ENCODE measurements at places on chromosomes 7 and 10. TPM values are rescaled to one million over a fixed set of nuclear protein-coding genes. Genes with fewer than 3 reads are reported as not detected.

- no peaks in the 10 kb centered on the region for H3K36me3 ChIP-seq
- H3K27me3 ChIP-seq: peaks cover 7% of the 10 kb centered on the region
- DNase-seq: no peak
Observed at GRCh38 chr7:74292757-74293576, 3.8 kb downstream of the CLIP2 start.

- peaks cover 25% of the 10 kb centered on the region for H3K4me1 ChIP-seq
- H3K4me3 ChIP-seq: no peak overlapping the region
- DNase-seq: no peak
Observed at GRCh38 chr10:101126684-101127628, 4.1 kb upstream of the TLX1 start.

- H3K4me3 ChIP-seq: no peak overlapping the region
- H3K27me3 ChIP-seq: no peaks in the 10 kb centered on the region
- H3K27ac ChIP-seq: no peak overlapping the region
- H3K4me1 ChIP-seq: no peaks in the 10 kb centered on the region
- no peaks in the 10 kb centered on the region for H3K36me3 ChIP-seq
- DNase-seq: no peak
Observed at GRCh38 chr7:80018941-80019808, 115.5 kb upstream of the GNAI1 start.

DNA sequence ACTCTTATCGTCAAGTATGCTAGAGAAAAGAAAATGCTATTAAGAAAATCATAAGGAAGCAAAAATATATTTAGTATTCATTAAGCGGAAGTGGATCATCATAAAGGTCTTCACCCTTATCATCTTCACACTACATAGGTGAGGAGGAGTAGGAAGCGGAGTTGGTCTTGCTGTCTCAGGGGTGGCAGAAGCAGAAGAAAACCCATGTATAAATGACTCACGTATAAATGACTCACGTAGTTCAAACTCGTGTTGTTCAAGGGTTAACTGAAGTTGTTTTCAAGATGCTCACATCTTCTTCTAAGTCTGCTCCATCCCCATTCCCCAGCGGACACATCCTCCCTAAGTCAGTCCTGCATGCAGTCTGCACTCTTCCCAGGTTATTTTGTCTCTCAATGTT lies 72.4 kb downstream of the SFMBT2 start:
- H3K4me3 ChIP-seq: no peak overlapping the region
- no peaks in the 10 kb centered on the region for H3K36me3 ChIP-seq
- H3K4me1 ChIP-seq: peaks cover 18% of the 10 kb centered on the region
- no peak for DNase-seq
- H3K27ac ChIP-seq: no peak overlapping the region

DNA sequence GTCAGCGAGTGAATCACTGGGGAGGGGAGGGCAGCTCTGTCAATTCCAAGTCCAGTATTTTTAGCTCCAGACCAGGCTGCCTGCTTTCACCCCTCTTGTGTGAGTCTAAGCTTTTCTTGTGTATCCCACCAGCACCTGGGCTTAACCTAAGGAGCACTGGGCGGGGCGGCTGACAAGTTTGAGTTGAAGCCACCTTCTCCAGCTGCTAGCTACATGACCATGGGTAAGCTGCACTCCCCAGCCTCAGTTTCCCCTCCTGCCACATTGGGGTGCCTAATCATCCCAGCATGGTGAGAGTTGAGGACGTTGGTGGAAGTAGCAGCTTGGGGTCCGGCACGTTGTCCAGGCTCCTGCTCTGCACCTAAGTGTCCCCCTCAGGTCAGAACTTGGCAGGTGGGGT lies 89.8 kb upstream of the PCBD1 start:
- no peak overlapping the region for H3K4me3 ChIP-seq
- DNase-seq: no peak
- peaks cover 11% of the 10 kb centered on the region for H3K4me1 ChIP-seq
- peaks cover 22% of the 10 kb centered on the region for H3K27me3 ChIP-seq
- no peak overlapping the region for H3K27ac ChIP-seq

GRCh38 chr7:82360591-82361368 lies 82.8 kb downstream of the CACNA2D1 start:
- H3K36me3 ChIP-seq: no peaks in the 10 kb centered on the region
- H3K27me3 ChIP-seq: no peaks in the 10 kb centered on the region

DNA sequence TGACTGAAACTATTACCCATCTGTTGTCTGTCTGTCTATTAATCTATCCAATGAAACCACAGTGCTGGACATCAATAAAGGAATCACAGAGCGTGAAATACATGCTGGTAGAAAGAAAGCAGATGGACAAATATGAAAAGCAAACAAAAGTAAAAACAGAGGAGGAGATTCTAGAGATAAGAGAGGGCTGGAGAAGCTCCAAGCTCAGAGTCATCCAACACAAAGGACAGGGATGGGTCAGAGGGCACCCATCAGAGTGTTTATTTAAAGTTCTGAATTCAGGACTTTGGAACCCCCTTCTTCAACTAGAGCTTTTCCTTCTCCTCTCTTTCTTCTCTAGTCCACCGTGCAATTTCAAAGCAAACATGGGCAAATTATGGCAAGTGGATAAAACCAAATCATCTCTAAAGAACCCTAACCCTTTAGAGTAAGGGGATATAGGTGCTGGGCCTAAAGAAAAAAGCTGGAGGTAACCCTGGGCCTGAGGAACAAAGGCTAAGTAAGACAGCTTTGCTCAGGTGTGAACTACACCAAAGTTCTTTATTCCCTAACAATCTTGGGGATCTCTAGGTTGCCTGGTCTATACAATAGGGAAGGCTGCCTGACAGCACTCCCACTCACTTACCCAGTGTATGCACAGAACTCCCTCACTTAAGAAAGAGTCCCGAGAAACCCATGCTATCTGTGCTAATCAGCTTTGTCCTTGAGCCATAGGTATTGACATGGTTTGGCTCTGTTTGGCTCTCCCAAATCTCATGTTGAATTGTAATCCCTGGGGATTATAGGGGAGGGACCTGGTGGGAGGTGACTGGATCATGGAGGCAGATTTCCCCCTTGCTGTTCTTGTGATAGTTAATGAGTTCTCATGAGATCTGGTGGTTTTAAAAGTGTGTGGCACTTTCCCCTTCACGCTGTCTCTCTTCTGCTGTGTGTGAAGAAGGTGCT lies 97.0 kb downstream of the BAMBI start:
- no peak overlapping the region for H3K4me3 ChIP-seq
- no peaks in the 10 kb centered on the region for H3K27me3 ChIP-seq
- H3K27ac ChIP-seq: no peak overlapping the region
- no peak for DNase-seq
- no peaks in the 10 kb centered on the region for H3K36me3 ChIP-seq
- H3K4me1 ChIP-seq: no peaks in the 10 kb centered on the region

- no peaks in the 10 kb centered on the region for H3K27me3 ChIP-seq
- H3K27ac ChIP-seq: no peak overlapping the region
- H3K4me1 ChIP-seq: no peaks in the 10 kb centered on the region
- no peak overlapping the region for H3K4me3 ChIP-seq
- DNase-seq: no peak
Observed at GRCh38 chr7:46291601-46292150, 370.6 kb upstream of the IGFBP3 start.

DNA sequence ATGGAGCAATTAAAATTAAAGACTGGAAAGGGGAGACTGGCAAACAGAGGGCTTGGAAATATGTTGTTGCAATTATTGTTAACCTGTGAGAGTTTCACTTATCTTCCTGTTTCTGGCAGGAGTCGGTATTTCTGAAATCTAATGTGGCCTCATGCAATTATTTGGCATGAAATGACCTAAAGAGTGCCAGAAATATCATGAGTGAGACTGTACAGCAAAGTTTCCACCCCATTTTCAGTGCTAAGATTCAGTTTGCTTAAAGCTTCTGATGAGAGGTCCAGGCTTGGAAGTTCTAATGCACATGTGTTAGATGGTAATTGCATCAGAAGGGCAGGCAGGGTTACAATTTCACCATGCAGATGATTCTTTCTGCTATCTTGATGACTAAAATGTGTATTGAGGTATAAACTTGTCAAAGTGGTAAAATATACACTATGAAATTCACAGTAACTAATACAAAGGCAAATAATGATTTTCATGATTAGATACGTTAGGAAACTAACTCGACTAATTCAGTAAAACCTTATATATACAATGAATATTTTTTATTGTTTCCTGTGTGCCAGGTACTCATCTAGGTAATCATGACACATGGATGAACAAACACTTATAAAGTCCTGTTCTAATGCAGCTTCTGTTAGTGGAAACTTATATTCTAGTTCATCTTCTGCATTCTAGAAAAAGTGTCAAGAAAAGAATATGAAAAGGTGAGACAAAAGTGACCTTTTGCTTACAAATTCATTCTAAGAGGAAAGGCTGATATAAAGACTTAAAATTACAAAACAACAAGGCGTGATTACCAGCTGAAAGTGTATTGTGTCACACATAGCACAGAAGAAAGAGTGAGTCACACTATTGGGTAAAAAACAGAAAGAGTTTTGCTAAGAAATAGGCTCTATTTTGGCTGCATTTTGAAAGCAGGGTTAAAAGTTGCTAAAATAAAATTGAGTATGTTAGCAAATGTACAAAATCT lies 533.4 kb upstream of the SEMA3D start:
- H3K4me3 ChIP-seq: no peak overlapping the region
- DNase-seq: no peak
- H3K27me3 ChIP-seq: no peaks in the 10 kb centered on the region
- no peaks in the 10 kb centered on the region for H3K36me3 ChIP-seq
- no peak overlapping the region for H3K27ac ChIP-seq

GRCh38 chr7:128200376-128200775 lies 40.7 kb upstream of the LEP start:
- H3K27me3 ChIP-seq: peaks cover 4% of the 10 kb centered on the region

DNA sequence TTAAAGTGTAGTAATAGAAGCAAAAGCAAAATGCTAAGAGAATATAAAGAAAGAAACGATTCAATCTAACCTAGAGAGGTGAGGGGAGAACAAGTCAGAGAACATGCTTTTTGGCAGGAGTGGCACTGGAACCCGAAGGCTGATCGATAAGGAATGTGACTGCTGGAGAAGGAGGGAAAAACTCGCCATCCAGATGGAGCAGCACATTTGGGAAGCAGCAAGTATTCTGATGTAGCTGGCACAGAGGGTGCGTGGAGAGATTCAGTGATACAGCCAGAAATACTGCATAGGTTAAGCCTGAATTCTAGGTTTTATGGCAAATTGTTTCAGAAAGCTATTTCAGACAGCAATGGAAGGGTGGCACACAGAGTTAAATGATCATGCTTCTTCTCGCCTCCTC lies 42.0 kb downstream of the USP6NL start:
- H3K4me1 ChIP-seq: peaks cover 60% of the 10 kb centered on the region
- no peak overlapping the region for H3K4me3 ChIP-seq
- no peaks in the 10 kb centered on the region for H3K27me3 ChIP-seq
- no peak overlapping the region for H3K27ac ChIP-seq

- H3K4me3 ChIP-seq: no peak overlapping the region
- no peak for DNase-seq
- peaks cover 4% of the 10 kb centered on the region for H3K36me3 ChIP-seq
- no peaks in the 10 kb centered on the region for H3K27me3 ChIP-seq
Observed at GRCh38 chr7:7577888-7578287, 11.2 kb downstream of the MIOS start.

DNA sequence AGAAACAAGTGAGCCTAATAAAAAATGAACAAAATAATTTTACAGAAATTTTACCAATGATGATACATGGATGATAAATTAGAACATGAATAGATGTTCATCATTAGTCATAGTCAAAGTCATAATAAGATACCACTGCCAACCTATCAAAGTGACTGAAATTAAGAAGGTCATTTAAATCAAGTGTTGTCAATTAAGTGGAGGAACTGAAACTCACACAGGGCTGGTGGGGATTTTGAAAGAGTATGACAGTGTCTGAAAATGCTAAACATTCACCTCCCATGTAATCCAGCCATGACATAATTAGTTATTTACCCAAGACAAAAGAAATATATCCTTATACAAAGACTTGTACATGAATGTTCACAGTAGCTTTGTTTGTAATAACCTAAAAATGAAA lies 57.1 kb upstream of the DYNC1I1 start:
- no peaks in the 10 kb centered on the region for H3K36me3 ChIP-seq
- no peaks in the 10 kb centered on the region for H3K27me3 ChIP-seq
- DNase-seq: no peak
- H3K4me3 ChIP-seq: no peak overlapping the region
- H3K27ac ChIP-seq: no peak overlapping the region

- peaks cover 16% of the 10 kb centered on the region for H3K27me3 ChIP-seq
- H3K27ac ChIP-seq: no peak overlapping the region
- no peaks in the 10 kb centered on the region for H3K36me3 ChIP-seq
- no peak overlapping the region for H3K4me3 ChIP-seq
- peaks cover 6% of the 10 kb centered on the region for H3K4me1 ChIP-seq
Observed at GRCh38 chr7:105584165-105584564, 2.9 kb upstream of the EFCAB10 start.

DNA sequence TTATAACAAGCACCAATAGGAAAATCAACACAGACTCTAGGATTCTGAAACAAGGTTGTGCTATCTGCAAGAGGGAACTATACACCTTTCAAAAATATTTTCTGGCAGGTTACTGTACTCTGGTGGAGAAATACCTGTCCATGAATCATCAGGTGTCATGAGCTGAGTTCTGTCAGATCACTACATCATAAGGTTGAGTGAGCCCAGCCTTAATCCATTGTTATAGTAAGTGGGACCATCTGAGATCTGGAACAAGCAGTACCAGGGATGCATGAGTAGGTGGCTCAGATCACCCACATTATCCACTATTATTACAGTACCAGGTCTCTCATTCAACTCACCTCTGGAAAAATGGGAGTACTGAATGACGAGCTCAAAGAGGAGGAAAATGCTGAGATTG lies 212.4 kb downstream of the DGKI start:
- H3K36me3 ChIP-seq: no peaks in the 10 kb centered on the region
- no peaks in the 10 kb centered on the region for H3K4me1 ChIP-seq
- DNase-seq: no peak
- no peak overlapping the region for H3K27ac ChIP-seq
- no peak overlapping the region for H3K4me3 ChIP-seq
- no peaks in the 10 kb centered on the region for H3K27me3 ChIP-seq

PITX3 gene
- not detected for total RNA-seq

GPR37 gene
- total RNA-seq: 0.85 TPM

ZC3HAV1L gene
- total RNA-seq: 21.4 TPM

IRF5 gene
- 34.7 TPM for total RNA-seq

DKK1 gene
- total RNA-seq: 1.1 TPM

NUDT5 gene
- 44.7 TPM for total RNA-seq

DMBT1 gene
- total RNA-seq: not detected

IFIT1 gene
- 24.3 TPM for total RNA-seq

All from spleen (tissue), 13 donors.